ENCODE measurements at places on chromosomes 16 and 17.

DNA sequence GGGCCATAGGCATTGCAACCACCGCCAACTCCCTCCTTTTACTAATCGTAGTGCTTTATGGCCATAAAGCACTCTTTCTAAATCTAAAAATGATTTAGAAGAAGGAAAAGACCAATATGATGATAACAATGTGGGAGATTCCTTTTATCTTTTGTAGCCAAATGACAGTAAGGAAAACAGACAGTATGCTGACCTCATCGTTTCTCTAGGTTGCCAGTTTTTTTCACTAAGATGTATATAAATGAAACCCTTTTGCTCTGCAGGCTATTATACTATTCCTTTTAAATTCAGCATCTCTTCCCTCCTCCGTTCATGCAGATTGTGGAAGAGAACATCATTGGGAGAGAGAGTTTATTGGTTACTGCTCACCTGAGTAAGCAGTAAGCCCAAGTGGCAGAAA lies 25.3 kb downstream of the OTOA start:
- DNase-seq, result no peak

- peak; percentile 60 for DNase-seq
Observed at GRCh38 chr17:45942284-45942683, 47.9 kb downstream of the MAPT start.

GRCh38 chr16:68404736-68405345 lies 43.5 kb downstream of the SMPD3 start:
- no peak for DNase-seq

DNA sequence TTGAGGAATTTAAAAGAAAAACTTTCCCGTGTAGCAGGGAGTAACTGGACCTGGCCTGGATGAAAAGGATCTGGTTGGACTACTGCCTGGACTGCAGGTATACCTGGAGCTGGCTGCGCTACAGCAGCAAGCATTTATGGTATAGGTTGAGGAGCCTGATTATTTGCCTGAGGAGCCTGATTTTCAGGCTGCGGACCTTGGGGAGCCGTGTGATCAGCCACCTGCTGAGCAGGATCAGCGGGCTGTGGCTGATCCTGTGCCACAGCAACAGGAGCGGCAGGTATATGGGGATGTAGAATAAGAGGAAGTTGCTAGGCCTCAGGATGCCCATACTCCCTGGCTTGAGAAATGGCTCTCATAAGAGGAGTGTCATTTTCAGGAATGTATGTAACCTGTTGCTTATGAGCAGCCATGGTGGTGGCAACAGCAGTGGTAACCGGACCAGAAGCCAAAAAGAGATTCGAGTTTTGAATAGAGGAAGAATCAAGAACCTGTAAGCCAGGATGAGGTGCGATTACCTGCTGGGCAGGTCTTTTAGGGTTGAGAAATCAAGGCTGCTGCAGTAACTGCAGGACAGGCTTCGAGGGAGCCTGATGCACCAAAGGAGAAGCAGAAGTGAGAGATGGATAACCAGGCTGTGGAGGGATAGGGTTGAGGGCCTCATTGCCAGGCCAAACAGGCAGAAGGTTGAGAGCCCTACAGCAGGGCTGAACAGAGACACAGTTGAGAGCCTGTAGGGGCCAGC lies 60.9 kb upstream of the ARL4D start:
- DNase-seq, result no peak

- DNase-seq, result no peak
Observed at GRCh38 chr16:24069036-24069590, 187.0 kb upstream of the CACNG3 start.
